T follicular helper cell (primary cell): ENCODE measurements at places on chromosomes 5 and 9.

GRCh38 chr5:1793301-1793740, 6.3 kb downstream of the MRPL36 start:
- no peak for DNase-seq

DNA sequence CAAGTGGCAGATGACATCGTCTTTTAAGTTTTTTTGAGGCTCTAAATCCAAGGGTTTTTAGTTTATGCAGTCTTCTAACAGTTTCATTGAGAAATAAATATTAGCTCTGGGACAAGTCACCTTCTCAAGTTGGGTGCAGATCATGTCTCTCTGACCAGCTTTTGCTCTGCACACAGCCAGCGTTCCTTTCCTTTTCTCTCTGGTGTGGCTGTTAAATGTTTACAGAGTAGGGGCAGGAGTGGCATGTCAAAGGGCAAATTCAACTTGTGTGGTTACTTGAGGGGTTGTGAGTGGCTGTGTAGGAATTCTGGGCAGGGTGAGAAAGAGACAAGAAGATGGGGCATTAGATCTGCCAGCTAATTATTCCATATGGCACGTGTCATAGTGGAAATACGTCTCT, 187.5 kb upstream of the HMHB1 start:
- no peak for DNase-seq

GRCh38 chr5:27266184-27266583, 227.8 kb upstream of the CDH9 start:
- DNase-seq, result no peak

- no peak for DNase-seq
Observed at GRCh38 chr5:145856285-145856818, 16.5 kb downstream of the GRXCR2 start.

- DNase-seq, result no peak
Observed at GRCh38 chr9:21746550-21746949, 55.9 kb upstream of the MTAP start.

DNA sequence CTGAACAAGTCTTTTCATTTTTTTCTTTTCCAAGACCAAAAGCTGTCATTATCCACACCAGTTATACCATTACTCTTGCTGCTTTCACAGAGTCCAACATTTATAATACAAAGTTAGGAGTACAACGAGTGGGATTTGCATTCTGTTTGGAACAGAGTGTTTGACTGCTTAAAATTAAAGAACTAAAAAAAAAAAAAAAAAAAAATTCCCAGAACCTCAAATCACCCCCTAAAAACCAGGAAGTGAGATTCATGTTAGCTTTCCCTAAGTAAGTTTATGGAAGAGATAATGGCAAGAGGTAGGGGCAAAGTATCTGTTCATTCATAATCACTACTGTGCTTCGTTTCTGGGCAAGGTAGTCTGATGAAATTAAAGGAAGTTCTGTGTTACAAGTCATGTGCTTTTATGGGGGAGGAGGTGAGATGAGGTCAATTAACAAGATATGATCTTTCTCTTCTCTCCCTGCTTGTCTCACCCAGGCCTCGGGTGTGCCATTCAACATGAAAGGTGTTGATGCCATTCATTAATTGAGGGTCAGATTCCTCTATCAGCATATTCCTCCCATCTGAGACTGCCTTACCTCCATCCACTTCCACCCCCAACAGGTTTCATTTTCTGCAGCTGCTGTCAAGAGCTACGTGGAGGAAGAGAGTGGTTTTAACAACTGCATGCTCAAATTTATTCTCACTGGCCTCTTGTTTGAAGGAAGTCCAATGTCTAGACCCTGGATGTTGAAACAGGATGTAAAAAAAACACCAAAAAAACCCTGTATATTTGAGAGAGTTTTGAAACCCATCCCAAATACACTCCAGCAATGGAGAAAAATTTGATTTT, 58.1 kb downstream of the MARCHF3 start:
- DNase-seq, result no peak
